ENCODE measurements at places on chromosomes 5 and 9.

GRCh38 chr9:115531410-115532125 is 413.6 kb upstream of the TNC start:
- DNase-seq: no peak

DNA sequence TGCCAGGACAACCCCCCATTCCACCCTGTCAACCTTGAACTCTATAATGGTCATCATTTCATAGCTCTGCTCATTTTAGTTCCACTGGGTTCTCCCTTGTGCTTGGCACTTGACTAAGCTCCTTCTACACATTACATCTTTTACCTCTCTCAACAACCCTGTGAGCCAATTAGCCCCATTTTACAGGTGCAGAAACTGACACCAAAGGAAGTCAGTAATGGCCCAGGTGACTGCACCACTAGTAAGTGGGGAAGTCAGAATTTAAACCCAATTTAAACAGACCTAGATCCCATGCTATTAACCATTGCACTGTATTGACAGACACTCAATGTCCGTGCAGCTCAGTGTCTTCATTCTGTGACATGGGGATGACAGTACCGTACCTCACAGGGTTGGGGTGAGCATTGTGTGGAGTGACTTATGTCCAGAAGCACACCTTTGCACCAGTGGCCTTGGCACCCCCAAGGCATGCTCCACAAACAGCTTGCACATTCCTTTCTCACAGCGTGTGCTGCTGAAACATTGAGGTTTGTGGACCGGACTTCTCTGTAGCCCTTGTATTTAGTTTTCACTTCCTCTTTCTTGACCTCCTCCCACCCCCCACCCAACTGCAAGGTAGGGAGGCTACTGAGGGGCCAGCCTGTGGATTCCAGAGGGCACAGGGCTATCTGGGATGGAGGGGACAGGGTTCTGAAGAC is 23.1 kb downstream of the IRF1 start:
- DNase-seq: no peak

DNA sequence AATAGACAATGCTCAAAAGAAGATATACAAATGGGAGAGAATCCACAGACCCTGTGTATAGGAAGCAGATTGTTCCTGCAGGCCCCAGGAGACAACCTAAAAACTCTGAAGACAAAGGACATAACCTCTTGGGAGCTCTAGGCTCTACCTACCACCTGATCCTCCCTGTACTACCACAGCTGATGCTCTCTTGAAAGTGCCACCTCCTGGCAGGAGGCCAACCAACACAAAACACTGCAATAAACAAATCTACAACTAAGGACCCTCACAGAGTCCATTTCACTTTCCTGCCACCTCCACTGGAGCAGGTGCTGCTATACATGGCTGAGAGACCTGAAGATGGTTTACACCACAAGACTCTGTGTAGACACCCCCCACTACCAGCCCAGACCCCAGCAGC is 49.0 kb downstream of the STARD4 start:
- no peak for DNase-seq

- no peak for DNase-seq
Observed at GRCh38 chr9:118273048-118273447, 568.8 kb downstream of the TLR4 start.

DNA sequence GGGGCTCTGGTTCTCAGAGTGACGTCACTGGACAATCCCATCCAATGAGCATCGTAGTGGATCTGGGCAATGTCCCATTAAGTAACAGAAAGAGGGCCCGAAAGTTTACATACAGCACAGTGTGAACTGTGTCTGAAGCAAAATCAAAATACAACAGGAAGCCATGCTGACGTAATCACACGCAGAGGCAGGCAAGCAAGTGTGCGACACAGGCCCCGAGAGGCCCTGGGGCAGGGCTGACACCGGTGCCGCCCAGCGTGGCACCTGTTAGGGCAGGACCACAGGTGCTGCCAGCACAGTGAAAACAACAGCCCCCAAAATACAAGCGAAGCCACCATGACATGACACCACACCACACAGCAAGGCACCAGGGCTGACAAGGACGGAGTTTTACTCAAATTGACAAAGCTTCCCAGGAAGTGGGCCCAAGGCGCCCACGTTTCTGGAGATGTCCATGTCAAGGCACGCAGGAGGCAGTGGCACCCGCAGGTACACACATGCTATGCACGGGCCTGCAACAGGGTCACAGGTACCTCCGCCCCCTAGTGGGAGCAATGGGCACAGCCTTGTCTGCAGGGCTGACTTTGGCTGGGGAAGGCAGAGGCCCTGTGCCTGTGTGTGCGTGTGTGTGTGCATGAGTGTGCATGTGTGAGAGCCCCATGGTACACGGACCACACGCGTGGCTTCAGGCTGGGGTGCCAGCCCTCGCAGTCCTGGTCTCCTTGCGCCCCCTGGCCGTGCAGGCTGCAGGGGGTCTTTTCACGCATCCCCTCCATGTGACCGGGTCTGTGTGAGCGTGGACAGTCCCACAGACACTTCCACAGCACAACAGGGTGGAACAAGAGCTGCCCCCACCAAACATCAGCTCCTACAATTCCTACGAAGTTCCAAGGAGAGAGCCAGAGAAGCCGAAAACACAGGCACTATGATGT is 19.6 kb downstream of the QSOX2 start:
- no peak for DNase-seq

- no peak for DNase-seq
Observed at GRCh38 chr9:13450723-13451122, 171.2 kb upstream of the MPDZ start.

- no peak for DNase-seq
Observed at GRCh38 chr5:57862942-57863341, 380.3 kb upstream of the ACTBL2 start.

DNA sequence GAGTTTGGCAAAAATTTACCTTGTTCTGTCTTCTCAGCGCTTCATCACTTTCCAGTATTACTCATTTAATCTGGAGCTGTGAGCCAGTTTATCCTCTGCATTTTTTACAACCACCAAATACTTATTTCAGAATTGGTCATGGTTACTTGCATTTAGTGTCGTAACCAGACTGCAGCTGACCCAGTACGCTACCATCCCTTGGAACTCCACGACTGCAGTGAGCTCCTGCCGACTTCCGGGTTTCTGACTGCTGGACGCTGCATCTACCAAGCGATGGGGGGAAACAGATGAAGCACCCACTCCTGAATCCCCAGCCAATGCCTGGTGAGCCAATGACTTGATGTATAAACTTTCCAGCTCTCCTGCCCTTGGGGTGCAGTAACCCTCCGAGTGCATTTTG is 174.4 kb upstream of the PRLR start:
- DNase-seq: no peak

DNA sequence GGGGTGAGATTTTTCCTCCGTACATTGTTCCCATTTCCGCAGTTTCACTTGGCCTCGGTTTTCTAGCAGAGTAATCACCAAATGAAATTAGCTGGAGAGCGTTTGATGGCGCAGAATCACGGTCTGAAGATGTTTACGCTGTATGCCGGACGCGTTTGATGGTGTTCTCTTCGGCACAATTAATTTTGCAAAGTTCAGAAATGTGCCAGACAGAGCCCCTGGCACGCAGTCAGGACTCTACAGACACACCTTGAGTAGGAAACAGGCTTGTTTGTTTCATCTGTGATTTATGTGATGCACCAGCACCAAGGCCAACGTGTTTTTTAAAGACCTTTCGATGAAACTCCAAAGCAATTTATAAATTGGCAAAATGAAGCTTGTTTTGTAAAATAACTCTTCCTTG is 863 bp upstream of the LIFR start:
- DNase-seq: no peak

DNA sequence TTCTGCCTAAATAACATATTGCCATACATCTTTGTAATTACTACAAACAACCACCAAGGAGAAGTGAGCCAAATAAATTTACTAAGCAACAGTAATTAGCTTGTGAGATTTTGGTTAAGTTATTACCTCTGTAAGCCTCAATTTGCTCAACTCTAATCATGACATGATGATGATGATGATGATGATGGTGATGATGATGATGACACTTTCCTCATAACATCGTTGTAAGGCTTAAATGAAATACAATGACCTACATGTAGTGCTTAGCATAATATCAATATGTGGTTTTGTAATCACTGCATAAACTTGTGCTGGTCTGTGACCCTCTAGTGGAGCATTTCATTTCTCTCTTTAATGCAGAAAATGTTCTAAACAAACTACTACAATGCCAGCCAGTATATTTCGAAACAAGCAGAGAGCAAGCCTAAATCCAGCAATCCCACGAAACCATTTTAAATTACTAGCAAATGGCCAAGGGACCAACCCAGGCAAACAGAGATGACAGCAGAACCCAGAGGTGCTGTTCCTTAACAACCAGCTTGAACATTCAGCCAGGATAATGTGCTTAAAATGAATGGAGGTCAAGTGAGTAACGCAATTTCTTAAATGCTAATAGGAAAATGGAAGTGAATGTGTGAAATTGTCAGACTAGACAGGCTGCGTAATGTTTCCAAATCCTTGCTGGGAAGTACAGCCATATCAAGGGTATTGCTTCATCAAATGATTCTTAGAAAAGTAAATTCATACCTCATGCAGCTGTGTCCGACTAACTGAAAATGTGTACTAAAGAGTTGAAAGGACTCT is 281.9 kb upstream of the PUM3 start:
- DNase-seq: no peak

GRCh38 chr9:15243081-15243480 is 63.9 kb downstream of the TTC39B start:
- DNase-seq: no peak

- no peak for DNase-seq
Observed at GRCh38 chr9:33903157-33903780, 86.3 kb downstream of the UBE2R2 start.

- DNase-seq: no peak
Observed at GRCh38 chr9:103474156-103474555, 479.0 kb downstream of the CYLC2 start.

GRCh38 chr9:35684921-35685320 is 4.8 kb downstream of the TPM2 start:
- no peak for DNase-seq

GRCh38 chr9:137298401-137299202 is 3.5 kb downstream of the NRARP start:
- no peak for DNase-seq

DNA sequence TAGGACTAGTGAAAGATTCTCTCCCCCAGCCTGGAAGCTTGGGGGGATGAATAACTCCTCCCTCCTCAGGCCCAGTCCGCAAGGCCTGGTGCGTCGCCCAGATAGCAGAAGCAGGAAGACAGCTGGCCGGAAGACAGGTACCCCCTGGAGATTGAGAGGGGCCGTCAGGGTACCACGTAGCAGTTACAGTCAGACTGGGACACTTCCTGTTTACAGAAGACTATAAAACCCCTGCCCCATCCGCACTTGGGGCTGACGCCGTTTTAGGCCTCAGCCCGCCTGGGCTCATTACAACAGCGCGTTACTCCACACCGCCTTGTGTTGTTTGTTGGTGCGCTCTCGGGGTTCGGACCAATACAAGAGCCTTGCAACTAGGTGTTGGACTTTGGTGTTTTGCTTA is 15.4 kb downstream of the SEMA6A start:
- DNase-seq: no peak

DNA sequence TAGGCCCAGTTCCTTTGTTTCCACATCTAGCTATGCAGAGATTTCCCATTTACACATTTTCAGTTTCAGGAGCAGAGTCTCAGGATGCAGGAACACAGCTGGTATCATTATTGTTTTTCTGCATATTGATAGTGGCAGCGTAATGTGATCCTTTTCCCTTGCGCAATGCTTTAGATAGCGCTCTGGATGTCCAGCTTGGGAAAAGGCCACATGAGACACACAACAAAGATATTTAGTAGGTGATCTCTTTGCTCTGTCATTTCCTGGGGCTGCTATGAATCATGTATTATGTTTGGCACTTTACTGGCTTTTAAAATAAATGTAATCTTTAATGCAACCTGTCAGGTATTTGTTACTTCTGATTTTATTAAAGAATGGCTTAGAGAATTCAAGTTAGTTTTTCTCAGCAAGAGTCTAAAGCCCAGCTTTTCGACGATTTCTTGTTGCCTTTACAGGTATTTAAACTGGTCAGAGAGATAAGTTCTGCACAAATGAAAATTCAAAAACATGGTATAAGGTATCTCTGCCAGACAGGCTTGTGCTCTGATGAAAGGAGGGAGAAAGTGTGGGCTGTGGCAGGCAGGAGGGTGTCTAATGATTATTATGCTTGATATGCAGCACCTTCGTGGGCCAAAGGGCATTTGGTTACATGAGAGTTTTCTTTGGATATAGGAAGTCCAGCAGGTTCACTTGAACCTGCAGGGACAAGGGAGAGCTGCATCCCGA is 42.2 kb downstream of the PTTG1 start:
- DNase-seq: no peak

DNA sequence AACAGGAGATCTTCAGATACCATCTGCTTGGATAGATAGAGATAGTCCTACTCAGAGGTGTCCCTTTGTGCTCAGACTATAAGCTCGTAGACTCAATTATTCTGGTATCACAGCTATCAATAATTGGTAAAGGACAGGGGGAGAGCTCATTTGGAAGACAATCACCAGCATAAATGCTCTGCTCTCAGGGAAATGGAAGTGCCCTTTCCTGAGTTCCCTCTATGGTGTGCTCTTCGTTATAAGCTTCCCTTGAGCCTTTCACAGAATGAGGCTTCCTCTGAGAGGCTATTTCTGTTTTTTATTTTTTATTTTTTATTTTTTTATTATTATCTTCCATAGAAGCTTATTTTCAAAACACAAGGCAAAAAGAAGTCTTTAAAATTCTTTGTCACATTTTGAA is 1155.7 kb upstream of the DMAC1 start:
- DNase-seq: no peak

DNA sequence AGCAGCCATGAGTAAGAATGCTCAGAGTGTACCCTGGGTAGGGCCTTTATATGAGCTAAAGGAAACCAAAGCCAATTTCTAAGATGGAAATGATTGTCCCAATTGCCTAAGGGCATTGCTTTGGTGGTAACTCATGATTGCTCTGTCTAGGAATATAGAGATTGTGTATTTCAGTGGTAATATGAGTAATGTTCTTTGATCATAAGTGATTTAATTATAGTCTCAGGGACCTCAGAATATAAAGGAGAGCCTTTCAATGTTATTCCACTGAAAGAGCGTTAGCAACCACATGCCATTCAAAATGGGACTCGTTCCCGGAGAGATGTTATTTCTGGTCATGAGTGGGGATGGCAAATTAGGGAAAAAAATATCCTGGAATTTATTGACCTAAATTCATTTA is 340.5 kb downstream of the ARHGEF28 start:
- DNase-seq: no peak

DNA sequence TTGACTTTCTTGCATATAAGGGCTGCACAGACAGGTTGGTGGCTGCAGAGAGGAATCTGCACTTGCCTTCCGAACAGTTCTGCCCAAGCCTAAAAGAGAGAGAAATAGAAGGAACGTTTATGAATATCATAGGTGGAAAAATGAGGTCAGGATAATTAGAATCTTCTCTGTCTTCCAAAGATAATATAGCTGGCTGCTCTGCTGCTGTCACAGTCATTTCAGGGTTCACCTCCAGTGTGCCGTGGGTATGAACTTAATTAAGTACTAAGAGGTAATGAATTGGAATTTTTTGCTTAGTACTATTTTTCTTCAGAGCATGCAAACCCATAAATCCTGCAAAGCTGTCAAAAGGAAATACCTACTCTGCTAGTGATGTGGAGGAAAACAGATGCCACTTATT is 82.2 kb downstream of the PRDM6 start:
- DNase-seq: no peak
